ENCODE measurements at places on chromosomes 5 and 9.

- no peak for DNase-seq
Measured at GRCh38 chr9:8025551-8025950, 226.0 kb upstream of the DMAC1 start.

DNA sequence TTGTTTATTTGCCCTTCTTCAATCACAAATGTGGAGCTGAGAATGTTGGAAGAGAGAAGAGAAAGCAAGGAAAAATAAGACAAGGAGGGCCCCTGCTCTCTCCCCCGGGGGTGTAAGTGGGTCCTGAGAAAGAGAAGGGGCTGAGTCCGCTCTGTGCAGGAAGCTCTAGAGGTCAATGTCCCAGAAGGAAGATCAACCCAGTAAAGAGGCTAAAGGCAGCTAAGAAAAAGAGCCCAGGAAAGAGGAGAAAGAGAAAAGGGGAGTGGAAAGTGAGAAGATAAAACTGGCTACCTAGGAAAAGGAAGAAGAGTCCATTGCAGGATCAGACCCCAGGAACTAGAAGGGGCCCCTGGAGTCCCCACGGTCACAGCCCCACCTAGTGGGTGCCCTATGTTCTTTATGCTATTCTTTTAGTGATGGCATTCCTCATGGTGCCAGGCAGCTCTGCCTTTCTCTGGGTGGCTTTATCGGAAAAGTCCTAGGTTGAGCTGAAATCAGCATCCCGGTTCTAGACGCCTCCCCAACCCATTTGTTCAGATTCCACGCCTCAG, 583.4 kb downstream of the ACTL7B start:
- DNase-seq, result no peak

DNA sequence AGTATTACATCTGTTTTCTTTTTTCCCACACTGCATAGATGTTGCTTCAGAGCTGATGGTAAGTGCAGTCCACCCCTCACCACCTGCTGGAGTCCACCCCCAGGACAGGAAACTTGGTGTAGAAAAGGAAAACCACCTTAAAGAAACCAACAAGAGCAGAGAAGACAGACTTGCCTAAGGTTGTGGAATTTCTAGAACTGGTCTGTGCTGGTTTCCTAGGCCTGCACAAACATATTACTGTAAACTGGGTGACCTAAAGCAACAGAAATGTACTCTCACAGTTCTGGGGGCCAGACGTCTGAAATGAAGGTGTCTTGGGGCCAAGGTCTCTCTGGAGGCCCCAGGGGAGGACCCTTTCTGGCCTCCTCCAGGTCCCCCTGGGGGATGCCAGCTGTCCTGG, 293.4 kb upstream of the IRX1 start:
- no peak for DNase-seq

DNA sequence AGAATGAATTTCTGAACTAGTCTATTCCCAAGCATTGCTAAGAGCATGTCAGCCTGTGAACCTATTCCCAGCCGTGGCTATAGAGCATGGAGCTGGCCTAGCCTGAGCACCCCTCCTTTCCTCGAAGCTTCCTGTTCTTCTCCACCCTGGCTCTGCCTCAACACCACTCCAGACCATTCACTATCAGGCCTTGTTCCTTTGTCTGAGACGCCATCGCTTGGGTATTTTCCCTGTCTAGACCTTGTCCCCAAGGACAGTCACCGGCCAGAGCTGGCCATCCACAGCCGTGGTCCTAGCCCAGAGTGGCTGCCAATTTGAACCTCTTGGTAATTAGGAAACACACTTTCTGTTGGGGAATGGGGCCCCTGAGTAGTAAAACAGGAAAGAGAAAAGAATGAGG, 105.8 kb downstream of the LIFR start:
- DNase-seq, result no peak

DNA sequence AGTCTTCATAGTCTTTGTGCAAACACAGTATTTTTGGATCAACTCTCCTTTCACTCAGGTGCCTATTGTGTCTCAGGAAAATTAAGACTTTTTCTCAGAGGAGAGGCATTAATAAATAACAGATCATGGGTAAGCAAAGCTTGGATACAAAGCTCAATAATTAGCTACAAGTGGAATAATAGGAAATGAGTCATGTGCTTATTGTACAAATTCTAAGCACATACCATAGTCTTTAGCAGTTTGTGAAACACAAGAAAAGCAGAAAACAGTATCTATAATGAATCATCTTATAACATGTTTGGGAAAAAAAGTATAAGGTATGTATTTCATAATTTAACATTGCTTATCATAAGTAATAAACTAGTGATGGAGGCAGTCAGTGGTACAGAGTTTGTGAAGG, 477.0 kb downstream of the CDH10 start:
- no peak for DNase-seq

GRCh38 chr5:121937762-121938161, 24.0 kb upstream of the SRFBP1 start:
- no peak for DNase-seq

DNA sequence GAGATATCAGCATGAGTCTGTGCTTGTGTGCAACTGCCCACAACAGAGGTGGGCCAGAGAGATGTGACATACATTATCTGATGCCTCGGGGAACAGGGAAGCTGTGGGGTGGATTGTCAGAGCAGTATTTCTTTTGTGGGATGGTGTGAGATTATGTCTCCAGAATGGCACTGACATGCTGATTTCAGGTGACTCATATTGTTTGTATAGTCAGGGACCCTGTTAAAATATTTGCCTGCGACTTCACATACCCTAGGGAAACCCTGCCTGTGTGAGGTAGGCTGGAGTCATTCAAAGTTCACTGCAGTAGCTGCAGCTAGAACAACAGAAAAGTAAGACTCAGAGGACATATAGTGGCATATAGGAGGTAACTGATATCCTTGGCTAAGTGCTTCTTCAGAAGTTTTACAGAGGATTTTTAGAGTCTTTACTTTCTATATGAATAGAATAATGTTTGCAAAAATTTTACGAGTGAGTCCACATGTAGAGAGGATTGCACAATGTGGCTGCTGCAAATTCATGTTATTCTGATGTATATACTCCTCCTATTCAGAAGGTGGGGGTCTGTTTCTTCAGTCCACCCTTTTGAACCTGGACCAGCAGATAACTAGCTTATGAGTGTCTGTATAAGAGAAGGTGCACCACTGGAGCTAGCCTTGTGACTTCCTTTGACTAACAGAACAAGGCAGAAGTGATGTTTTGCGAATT, 89.3 kb downstream of the MACIR start:
- DNase-seq, result no peak

- DNase-seq, result no peak
Measured at GRCh38 chr5:15013654-15014463, 142.3 kb upstream of the ANKH start.

DNA sequence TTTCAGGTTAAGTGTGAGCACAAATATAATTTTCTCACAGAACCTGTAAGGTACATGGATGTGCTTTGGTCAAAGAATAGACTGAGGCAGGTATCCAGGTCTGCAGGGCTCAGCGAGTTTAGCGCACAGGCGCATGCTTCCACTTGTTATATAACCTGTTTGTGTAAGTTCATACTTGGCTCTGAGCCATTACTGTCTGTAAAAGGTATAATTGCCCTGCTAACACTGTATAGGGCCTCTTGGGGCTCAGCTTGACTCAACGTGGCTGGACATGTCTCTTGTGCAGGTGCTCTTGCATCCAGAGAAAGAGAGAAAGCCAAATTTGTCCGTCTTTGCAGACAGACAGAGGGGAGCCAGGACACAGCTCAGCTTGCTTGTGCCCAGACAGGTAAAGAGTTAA, 759.6 kb downstream of the MTRR start:
- DNase-seq, result no peak

- no peak for DNase-seq
Measured at GRCh38 chr9:2126331-2126803, 111.2 kb downstream of the SMARCA2 start.

GRCh38 chr9:16303506-16303905, 567.0 kb downstream of the BNC2 start:
- DNase-seq, result no peak

GRCh38 chr9:2087500-2088313, 72.6 kb downstream of the SMARCA2 start:
- DNase-seq, result no peak

GRCh38 chr5:28374492-28374967, 1336.1 kb upstream of the CDH9 start:
- DNase-seq, result no peak

GRCh38 chr5:52661903-52662595, 125.7 kb upstream of the ITGA1 start:
- no peak for DNase-seq

DNA sequence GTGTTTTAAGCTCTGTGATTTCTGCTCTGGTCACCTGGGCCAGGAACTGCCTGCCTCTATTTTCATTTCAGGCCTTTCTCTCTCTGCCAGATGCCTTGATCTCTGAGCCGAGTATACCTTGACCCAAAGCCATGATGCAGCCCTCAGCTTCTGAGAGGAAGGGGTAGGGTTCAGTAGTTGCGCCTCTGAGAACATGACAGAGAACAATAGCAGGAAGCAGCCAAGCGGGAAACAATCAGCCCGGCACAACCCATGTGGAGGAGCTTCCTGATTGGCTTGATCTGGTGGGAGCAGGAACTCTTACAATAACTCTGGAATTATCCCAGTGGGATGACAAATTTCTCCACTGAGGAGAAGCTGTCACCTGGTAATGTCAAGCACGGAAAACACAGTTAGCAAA, 127.4 kb downstream of the PALM2AKAP2 start:
- DNase-seq, result no peak

DNA sequence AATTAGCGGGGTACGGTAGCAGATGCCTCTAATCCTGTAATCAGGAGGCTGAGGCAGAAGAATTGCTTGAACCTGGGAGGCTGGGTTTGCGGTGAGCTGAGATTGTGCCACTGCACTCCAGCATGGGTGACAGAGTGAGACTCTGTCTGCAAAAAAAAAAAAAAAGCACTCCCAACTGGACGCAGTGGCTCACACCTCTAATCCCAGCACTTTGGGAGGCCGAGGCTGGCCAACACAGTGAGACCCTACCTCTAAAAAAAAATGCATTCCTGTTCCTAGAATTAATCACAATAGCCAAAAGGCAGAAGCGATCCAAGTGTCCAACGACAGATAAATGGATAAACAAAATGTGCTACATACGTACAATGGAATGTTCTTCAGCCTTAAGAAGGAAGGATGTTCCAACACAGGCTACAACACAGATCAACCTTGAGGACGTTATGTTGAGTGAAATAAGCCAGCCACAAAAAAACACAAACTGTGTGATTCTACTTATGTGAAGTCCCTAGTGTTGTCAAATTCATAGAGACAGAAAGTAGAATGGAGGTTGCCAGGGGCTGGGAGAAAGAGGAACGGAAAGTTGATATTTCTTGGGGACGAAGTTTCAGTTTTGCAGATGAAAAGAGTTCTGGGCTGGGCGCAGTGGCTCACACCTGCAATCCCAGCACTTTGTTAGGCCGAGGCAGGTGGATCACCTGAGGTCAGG, 13.8 kb downstream of the FAM78A start:
- DNase-seq, result no peak

GRCh38 chr5:138506370-138507306, 36.4 kb downstream of the ETF1 start:
- DNase-seq, result no peak

DNA sequence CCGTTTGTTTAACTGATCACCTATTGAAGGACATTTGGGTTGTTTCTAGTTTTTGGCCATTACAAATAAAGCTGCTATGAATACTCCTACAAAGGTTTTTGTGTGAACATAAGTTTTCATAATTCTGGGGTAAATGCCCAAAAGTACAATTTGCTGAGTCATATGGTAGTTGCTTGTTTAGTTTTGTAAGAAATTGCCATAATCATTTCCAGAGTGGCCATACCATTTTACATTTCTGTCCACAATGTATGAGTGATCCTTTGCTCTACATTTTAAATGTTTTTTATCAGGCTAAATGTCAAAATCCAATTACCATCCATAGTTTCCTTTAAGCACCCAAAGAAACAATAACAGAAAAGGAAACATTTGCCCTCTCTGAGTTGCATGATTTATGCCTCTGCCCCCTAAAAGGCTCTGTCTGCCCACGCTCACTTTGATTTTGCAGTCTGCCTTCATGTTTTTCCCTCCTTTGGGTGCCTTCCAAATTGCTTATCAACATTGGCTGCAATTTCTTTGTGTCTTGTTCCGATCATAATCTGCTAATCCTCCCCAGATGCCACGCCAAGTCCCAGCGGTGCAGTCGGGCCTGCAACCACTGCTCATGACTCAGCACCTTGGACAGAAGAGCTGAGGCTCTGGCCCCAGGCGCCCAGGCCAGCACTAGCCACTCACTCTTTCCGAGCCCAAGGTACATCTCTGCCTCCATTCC, 339.2 kb downstream of the PIK3R1 start:
- no peak for DNase-seq

DNA sequence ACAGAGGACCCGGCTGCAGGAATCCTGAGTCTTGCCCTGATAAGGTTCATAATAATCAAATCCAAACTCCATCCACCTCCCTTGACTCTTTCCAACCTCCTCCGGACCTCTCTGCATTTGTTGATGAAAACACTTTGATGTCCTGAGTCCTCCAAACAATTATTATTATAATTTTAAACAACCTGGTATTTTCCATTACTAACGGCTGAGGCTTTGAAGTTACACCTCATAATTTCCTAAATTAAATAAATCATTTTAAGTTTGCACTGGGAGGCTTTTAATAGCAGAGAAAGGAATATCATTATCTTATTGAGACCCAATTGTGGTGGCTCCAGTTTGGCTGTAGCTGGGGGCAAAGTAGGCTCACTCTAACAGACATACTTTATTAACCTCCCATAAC, 9.5 kb downstream of the MSX2 start:
- DNase-seq, result no peak

- DNase-seq, result no peak
Measured at GRCh38 chr5:59813761-59814536, 79.6 kb downstream of the PDE4D start.

DNA sequence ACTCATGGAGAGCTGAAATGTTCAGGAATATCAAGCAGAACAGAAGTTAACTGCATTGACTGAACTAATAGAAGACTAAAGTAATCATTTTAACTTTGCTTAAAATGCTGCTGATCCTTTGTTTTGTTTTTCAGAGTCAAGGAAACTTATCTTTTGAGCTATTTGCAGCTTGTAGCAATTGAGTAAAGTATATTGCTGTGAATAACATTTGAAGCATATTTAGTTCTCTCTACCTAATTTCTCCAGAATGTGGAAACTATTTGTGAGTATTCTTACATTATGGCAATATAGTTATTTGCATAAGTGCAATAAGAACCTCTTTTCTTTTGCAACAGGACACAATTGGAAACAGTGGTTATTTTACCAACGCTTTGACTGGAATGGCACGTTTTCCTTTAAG, 5.3 kb upstream of the SOX30 start:
- DNase-seq, result no peak

- DNase-seq, result peak; percentile 24
Measured at GRCh38 chr9:121634329-121635261, 16.8 kb upstream of the DAB2IP start.

DNA sequence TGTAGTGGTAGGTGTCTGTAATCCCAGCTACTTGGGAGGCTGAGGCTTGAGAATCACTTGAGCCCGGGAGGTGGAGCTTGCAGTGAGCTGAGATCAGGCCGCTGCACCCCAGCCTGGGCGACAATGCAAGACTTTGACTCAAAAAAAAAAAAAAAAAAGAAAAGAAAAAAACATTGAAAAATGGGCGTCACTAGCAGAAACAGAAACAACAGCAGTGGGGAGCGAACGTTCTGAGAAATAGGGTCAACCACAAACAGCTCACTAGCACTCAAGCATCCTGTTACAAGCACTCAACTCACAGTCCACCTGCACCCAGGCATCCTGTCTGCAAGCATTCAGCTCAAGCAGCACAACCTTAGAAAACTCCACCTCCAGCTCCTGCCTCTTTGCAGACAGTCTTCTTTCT, 17.2 kb downstream of the TRIM14 start:
- DNase-seq, result peak; percentile 65
